Ureter (tissue), 1 donor: ENCODE measurements at places on chromosomes 2 and 18. TPM values are rescaled to one million over a fixed set of nuclear protein-coding genes. Genes with fewer than 3 reads are reported as not detected.
A peak's percentile ranks its signal among the peaks of the same experiment; 100 is the strongest.

Gene DNER
- total RNA-seq: 0.34 TPM

- DNase-seq: no peak
Measured at GRCh38 chr18:44709307-44710126, 28.8 kb downstream of the SETBP1 start.

DNA sequence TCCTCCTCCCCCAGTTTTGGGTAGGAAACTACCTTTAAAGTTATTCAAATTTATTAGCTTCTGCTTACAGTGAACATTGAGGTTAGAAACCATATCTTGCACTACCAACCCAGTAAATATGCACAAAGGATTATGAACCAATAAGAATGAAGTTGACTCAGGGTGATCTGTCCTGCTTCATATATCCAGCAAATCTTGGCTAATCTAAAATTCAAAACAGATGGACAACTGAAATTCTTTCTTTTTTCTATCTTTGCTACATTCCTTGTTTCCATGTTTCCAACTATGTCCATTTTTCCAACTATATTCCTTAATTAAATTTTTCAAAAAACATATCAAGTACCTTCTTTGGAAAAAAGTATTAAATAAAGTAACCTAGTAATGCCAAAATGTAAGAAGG, 149.3 kb downstream of the FAM124B start:
- DNase-seq: no peak

GRCh38 chr2:74002505-74003421, 18.1 kb downstream of the TET3 start:
- DNase-seq: peak; percentile 79

DNA sequence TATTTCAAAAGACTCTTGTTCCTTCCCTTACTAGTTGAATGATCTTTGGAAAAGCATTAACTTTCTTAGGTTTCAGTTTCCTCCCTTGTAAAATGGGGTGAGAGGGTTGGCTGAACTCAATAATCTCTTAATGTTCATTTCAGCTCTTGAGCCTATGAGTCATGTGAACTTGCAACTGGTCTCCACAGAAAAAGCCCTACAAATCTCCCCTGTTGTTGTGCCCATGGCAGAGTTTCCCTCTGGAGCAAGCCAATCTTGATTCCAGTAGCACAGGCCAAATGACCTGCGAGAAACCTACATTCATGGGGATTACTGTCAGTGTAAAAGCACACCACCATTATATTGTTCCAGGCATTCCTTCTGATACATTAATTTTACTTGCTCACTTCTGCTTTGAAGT, 388.9 kb downstream of the ALK start:
- no peak for DNase-seq

GRCh38 chr2:151182396-151182795, 79.3 kb downstream of the RBM43 start:
- DNase-seq: no peak
